ENCODE measurements at places on chromosomes 13 and 19.
A peak's percentile ranks its signal among the peaks of the same experiment; 100 is the strongest.

DNA sequence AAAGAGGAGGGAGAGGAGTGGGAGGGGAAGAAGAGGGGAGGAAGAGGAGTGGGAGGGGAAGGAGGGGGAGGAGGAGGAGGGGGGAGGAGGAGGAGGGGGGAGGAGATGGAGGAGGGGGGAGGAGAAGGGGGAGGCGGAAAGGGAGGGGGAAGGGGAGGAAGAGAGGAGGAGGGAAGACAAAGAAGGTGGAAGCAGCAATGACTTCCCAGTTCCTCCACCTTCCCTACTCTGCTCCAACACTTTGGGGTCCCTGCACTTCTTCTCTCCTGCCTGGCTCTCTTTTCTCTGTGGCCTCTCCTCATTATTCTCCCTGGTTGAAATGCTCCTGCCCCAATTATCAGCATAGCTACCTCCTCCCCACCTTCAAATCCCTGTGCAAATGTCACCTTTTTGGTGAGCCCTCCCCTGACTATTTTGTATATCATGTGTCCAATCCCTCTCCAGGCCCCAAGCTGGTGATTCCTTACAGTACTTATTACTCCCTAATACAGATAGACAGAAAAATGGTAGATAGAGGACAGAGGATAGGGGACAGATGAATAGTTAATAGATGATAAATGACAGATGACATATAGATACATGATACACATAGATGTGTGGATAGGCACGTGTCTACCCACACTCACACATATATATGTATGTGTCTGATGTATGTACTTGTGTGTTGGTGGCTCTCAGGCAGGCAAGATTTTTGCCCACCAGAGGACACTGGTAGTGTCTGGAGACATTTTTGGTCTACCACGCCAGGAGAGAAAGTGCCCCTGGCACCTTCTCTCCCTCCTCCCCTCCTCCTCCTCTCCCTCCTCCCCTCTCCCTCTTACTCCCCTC is 25.2 kb downstream of the NLRP9 start:
- peak; percentile 37 for DNase-seq

GRCh38 chr19:16380314-16380695 is 55.7 kb downstream of the KLF2 start:
- no peak for DNase-seq

DNA sequence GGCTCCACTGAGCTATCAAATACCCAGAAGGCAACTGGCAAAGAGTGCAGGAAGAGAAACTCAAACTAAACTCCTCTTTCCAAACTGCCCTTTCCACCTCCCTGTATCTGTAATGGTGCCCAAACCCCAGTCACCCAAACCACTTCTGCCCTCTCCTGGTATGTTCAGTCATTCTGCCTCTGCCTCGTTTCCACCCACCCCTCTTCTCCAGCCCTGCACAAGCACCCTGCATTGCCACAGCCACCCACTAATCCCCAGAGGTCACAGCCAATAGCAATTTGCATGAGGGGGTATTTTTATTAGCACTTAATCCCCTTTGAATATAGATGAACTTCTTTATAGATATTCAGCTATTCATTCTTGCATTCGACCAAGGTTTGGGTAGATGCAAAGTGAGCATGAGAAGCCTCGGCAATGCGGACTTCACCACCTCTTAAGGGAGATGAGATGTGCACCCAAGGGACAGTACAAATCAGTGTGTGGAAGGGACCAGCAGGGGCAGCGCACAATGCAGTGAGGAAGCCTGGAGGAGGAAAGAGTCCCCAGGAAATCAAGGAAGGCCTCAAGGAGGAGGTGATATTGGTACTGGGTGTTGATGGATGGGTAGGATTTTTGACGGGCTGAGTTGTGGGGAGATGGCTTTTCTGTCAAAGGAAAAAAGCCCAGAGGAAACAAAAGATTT is 12.4 kb downstream of the TMEM272 start:
- DNase-seq: peak; percentile 62

DNA sequence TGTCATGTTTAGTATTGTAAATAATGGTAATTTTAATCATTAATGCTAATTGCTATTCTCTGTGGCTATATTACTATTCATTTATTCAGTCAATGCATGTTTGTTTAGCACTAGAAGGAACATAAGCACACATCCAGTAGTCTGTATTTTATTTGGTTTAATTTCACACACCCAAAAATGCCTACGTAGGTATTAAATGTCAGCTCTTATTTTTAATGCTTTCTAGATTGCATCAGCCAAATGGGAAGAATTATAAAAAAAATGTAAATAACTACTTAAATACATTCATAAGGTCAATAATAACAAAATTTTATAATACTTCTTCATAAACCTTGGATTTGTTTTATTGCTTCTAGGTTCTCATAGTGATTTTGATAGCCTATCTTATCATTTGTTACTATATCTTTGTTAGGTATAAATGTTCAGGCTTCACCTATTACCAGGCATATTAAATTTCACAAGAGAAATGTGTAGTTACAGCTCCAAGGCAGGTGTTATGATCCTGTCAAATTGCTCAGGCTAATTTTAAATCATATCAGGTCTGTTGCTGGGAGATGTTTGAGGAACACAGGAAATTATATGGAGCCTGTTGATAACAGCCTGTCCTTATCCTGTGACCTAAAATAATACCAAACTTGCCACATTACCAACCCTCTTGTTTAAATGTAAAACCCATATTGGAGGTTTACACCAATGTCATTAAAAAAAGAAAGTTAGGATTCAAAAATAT is 34.4 kb downstream of the ITGBL1 start:
- DNase-seq: no peak

- DNase-seq: no peak
Observed at GRCh38 chr13:43156916-43157315, 133.5 kb downstream of the DNAJC15 start.
